ENCODE measurements at places on chromosomes 3 and 15. TPM values are rescaled to one million over a fixed set of nuclear protein-coding genes. Genes with fewer than 3 reads are reported as not detected.

PARP14 gene
- total RNA-seq = 7.3 TPM

CCR8 gene
- total RNA-seq = not detected

DNA sequence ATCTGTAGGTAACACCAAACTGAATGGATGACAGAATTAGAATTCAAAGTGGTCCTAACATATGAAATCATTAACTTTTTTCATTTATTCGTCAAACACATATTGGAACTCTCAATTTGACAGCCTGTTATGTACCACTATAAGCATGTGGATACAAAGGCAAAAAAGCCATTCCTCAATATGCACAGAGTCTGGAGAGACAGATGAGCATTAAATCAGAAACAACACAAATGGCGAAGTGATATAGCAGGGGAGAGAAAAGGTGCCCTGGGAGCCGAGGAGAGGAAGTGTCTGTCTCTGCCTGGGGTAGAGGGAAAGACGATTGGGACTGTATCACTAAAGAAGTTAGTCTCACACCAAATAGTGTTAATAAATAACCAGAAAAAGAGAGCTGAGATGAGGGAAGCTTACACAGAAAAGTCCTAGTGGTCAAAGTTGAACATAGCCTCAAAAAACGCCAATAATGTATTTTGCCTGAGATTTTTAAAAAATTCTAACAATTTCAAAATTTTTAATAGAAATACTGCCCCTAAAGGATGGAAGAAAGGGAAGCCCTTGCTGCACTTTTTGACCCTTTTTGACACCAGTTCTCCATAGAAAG, 417.5 kb downstream of the TUSC7 start:
- no peak for DNase-seq

DNA sequence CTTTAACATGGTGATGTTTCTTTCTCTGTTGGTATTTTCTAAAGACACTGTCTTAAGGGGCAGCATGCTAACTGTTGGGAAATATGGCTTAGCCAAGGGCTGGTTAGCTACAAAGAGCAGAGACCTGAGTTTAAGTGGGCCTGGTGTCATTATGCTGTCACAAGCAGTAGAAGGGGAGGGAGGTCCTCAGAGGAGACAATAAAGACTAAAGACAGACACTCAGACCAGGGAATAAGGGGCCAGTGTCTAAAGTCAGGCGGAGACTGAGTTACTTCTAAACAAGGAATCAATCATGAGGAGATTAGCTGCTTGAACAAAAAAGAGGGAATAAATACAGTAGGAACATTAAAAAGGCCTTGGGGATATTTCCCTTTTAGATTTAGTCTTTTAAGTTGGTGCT, 142.7 kb upstream of the DPPA4 start:
- DNase-seq = no peak

GRCh38 chr3:69451594-69451993, 65.7 kb upstream of the FRMD4B start:
- DNase-seq = no peak

GRCh38 chr3:46858456-46858855, 4.8 kb downstream of the MYL3 start:
- DNase-seq = no peak
